ENCODE measurements at places on chromosomes 3 and 15. TPM values are rescaled to one million over a fixed set of nuclear protein-coding genes. Genes with fewer than 3 reads are reported as not detected.

DNA sequence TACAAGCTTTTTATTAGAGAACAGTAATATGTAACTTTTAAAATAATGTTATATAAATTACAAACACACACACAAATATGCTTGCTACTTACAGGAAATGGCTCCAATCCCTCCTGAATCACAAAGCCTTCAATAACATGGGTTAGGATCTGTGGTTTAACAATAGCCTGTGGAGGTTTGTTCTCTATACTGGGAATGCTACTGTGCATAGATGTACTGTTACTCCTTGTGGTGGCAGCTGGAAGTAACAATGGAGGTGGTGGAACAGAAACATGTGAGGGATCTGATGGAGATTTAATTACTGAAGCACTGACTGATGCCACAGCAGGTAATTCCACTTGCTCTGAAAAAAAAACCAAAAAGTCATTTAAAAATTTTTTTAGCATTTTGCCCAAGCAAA is 64.4 kb downstream of the PHC3 start:
- DNase-seq: no peak

DNA sequence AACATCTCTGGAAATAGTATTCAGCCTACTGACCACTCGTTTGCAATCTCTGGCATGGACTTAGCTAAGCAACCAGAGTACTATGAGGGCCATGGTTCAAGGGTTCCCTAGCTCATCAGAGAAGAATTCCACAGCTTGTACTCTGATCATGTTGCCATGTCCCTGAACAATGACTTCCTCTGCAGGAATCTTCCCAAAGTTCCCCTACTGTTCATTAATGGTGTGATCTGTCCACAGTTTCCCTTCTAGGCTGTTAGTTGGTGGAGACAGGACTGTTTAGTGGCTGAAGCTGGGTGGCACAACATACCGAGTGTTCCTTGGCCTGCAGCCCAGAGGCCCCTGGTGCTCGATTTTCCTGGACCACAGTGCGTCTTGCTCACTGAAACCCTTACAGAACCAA is 44.4 kb upstream of the GALNT15 start:
- peak; percentile 93 for DNase-seq

DNA sequence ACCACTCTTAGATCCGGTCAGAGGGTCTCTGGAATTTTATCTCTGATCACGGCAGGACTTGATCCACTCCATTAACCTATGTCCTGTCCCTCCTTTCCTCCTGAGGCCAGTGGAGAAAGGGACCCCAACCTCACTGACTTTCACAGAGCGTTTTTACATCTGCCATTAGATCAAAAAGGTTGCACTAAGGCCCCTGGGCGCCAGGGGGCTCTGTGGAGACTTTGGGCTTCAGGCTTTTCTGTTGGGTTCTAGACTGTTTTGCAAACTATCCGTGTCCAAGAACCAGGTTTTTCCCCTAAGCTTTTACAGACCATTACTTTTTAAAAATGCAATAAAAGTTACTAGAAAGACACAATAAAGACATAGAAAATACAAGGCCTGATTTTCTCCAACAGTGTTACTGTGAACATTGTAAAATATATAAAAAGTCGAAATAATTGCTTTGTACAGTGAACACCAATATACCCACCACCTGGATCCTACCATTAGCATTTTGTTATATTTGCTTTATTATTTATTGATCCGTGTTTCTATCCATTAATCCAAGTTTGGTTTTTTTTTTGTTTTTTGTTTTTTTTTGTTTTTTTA is 159.7 kb downstream of the POLR2M start:
- peak; percentile 15 for DNase-seq

The LRRC31 gene
- not detected for total RNA-seq

GRCh38 chr15:97084650-97085049 is 754.1 kb downstream of the NR2F2 start:
- no peak for DNase-seq

DNA sequence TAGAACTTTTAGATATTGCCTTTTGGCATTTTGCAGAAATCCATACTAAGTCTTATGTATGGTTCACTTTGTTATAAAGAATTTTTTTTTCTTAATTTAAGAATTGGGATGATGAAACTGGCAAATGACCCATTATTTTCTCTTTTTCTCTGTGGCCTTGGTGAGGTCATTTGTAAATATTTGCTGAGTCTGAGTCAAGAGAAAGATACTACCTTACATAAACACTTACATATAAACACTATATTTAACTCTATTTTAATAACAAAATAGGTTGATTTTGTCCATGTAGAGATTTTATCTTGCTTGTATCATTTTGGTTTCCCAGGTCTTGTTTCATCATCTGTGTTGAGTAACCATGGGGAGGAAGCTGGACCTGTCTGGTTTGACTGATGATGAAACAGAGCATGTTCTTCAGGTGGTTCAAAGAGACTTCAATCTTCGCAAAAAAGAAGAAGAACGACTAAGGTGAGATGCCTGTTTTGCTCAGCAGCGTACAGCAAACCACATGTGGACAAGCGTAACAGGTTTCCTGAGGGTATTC is 91.1 kb downstream of the MYRIP start:
- DNase-seq: no peak

GRCh38 chr3:169152319-169152718 is 511.2 kb downstream of the MECOM start:
- DNase-seq: no peak

The CFAP100 gene
- total RNA-seq: not detected

DNA sequence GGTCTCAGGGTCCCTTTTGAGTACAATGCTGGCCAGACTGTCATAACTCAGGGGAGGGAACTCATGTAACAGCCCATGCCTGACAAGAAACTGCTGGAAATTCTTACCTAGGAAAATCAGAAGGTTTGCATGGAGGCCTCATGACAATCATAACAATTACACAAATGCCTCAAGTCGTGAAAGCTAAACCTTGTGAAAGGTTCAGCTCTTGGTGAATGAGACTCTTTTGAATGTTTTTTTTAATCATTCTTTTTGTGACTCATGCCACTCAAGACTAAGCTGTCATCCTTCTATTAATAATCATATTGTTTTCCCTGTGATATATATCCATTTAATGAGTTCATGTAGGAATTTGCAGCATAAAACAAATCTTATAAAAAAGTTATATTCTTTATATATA is 61.4 kb upstream of the LEKR1 start:
- peak; percentile 29 for DNase-seq

GRCh38 chr15:83194528-83194927 is 13.1 kb downstream of the HDGFL3 start:
- DNase-seq: no peak

- no peak for DNase-seq
These were observed 782.2 kb downstream of the VGLL3 start for GRCh38 chr3:86208772-86209171.

- no peak for DNase-seq
These were observed 213.7 kb upstream of the ADAMTS9 start for GRCh38 chr3:64901522-64901885.

- no peak for DNase-seq
These were observed 505.6 kb downstream of the LPP start for GRCh38 chr3:188659449-188660090.

DNA sequence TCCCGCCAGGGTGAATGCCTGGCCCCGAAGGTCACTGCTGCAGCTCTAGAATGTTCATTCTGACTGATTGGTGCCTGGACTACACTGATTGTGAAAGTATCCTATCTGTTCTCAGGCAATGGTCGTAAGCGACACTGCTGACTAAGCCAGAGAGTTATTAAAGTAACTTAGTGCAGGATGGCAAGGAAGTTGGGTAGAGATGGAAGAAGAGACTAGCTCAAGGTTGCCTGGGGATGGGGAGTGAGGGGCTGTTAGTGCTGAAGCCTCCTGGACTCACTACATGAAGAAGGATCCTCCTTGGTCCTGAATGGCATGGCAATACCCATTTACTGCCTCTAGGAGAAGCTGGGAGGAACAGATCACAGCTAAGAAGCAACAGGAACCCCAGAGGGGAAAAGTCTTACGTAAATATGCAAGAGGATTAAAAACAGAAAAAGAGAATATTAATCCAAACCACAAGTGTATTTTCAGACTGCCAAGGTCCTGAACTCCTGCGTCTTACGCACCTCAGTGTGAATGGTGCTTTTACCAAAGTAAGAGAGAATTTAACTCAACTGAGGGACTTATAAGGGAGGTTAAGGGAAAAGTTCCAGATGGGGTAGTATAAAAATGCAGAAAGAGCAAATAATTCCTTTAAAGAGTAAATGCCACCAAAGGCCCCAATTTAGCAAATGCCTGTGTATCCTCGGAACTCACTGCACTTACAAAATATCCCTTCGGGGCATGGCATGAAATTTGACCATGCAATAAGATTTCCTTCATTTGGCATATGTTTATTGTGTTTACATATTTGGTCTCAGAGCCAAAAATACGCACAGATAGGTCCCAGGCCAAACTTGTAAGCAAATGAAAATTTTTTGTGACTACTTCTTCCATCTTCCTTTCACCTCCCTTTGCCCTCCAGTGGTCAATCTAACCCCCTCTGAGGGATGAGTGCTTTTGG is 64.0 kb upstream of the DGKG start:
- peak; percentile 75 for DNase-seq

- DNase-seq: no peak
These were observed 210.6 kb upstream of the UMPS start for GRCh38 chr3:124519591-124520194.

GRCh38 chr3:152192936-152193672 is 75.6 kb upstream of the MBNL1 start:
- no peak for DNase-seq
